ENCODE measurements at places on chromosomes 7 and 10.
A peak's percentile ranks its signal among the peaks of the same experiment; 100 is the strongest.

- peak; percentile 34 for DNase-seq
Measured at GRCh38 chr10:27658788-27659187, 86.8 kb downstream of the MKX start.

- DNase-seq = no peak
Measured at GRCh38 chr10:87799860-87800259, 18.2 kb downstream of the ATAD1 start.

- DNase-seq = no peak
Measured at GRCh38 chr7:25594728-25595127, 366.4 kb upstream of the NPVF start.

DNA sequence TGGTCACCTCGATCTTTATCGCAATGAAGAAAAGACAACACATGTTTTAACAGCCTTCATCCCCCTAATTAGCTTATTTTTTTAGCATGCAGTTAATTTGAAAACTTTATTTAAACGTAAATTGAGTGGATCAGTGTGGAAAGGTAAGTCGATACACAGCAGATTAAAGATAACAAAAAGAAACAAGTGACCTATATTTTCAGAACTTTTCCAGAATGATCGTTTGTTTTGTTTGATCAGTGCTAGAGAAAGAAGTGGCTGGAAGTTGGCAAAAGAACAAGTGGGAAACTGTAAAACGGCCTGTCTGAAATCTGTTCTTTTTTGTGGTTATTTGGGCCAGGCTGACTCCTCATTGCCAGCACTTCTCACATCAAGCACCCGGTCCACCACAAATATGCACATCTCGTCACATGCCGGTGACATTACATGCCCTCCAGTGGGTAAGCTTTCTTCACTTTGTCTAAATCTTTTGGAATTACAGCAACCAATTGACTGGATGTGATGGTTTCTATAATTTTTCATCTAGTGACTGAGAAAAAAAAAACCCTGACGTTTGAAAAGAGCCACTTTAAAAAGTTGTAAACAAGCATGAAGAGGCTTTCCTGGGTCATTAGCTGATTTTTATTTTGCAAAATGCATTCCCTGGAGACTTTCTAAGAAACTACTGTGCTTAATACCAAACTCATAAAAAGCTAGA is 33.2 kb downstream of the C7orf33 start:
- DNase-seq = no peak

DNA sequence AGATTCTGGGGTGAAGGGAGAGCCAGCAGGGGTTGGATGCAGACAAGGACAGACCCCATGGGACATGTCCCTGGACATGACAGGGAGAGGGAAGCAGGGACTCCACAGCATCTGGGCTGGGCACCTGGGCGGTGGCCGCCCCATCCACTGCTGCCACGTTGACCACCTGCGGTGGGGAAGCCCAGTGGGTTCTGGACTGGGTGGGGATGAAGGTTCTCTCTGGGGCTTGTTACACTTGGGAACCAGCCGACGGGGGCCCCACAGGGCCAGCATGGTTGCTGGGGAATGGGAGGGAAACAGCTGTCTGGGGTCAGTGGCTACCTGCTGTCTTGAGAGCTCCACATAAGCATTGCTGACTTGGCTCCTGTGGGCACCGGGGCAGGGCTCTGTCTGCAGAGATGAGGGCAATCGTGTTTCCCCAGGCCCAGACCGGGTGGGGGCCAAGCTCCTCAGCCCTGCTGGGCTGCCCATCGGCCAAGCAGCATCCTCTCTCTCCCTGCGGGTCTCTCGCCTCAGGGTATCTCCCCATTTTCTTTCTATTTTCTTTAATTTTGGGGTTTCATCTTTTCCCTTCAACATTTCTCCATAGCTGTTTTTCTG is 443.6 kb upstream of the PFKP start:
- no peak for DNase-seq

GRCh38 chr7:3404501-3404900 is 103.4 kb downstream of the SDK1 start:
- peak; percentile 2 for DNase-seq

- no peak for DNase-seq
Measured at GRCh38 chr7:924541-925231, 29.8 kb downstream of the ADAP1 start.

DNA sequence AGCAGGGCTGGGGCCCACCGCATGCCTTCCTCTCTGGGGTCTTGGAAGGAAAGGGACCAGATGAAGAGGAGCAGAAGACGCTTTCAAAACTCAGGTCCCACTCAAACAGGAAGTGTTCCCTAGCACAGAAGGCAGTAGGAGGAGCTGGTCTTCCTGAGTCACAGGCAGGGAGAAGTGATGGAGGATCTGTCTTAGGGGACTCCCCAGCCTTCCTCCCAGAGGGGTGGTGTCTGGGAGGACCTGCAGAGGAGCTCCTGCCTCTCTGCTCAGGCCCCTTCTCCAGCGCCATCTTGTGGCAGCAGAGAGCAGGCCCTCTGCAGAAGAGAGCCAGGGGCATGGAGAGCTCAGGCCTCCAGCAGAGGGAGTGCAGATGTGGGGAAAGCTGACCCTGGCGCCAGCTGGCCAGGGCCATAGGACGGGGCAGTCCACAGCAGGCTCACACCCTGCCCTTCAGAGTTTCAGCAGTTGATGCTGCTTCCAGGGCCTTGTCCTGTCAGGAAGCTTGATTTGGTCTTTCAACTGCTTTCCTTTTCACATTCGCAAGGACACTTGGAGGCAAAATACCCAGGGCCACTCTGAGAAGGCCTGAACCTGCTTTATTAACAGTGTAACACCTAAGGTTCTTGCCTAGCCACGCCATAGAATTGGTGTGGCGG is 62.2 kb upstream of the TARP start:
- peak; percentile 73 for DNase-seq

- no peak for DNase-seq
Measured at GRCh38 chr10:128814782-128815181, 652.3 kb upstream of the MGMT start.

DNA sequence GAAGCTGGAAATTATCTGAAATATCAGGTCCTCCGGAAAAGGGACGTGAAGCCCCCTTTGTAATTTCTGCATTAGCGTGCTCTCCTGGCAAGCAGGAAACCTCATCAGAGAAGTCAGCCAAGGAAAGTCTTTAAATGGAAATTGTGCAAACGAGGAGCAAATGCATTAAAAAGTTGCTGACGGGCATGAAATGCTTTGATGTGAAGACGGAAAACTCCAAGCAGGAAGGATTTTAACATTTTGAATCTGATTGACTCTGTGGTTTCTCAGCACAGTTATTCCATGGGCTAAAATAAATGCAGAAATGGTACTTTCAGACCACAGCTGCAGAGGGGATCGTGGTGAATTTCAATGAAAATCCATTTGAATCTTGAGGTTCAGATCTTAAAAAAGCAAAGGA is 167.8 kb downstream of the AHR start:
- no peak for DNase-seq

GRCh38 chr7:4006687-4007086 is 675.4 kb upstream of the FOXK1 start:
- DNase-seq = no peak

DNA sequence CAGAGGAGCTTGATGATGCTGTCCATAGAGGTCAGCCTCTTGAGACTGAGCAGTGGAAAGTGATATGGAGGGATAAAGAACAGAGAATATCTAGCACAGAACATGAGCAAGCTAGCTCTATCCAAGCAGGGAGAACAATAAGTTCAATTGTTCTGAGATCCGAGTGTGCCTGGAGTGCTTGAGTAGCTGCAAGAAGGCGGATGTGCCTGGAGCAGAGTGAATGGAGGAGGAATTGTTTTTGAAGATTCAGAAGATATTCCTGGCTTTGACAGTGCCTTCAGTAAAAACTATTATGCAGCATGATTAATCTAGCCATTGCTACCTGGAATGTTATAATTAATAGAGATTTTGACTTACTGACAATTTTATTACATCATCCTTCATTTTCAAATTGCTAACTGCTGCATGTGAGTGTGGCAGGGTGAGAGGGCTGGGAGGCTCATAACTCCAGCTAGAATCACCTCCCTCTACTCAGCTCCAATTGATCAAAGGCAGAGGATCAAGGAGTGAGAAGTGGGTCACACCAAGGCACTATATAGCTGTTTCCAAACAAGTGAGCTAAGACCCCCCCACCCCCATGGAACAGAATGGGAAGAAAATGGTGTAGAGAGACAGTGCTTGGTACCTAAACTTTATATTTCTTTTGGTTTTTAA is 302.8 kb downstream of the ADRA2A start:
- DNase-seq = no peak

GRCh38 chr10:84308021-84308420 is 20.4 kb upstream of the CCSER2 start:
- DNase-seq = no peak

DNA sequence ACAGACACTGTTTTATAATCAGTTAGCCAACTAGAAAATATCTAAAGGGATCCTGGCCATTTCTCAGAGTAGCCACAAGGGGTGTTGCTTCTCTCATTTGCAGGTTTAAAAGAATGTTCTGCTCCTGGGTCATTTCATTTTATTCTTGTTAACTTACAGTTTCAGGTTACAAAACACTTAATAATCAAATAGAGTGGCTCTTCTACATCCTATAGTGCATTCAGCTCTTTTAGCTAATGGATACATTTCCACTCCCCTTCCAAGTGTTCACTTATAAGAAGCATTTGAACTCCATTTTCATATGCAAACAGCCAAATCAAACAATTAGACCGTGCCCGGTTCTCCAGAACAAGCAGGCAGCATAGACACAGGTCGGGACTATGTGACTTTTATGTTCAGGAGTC is 117.5 kb downstream of the TRIL start:
- no peak for DNase-seq

DNA sequence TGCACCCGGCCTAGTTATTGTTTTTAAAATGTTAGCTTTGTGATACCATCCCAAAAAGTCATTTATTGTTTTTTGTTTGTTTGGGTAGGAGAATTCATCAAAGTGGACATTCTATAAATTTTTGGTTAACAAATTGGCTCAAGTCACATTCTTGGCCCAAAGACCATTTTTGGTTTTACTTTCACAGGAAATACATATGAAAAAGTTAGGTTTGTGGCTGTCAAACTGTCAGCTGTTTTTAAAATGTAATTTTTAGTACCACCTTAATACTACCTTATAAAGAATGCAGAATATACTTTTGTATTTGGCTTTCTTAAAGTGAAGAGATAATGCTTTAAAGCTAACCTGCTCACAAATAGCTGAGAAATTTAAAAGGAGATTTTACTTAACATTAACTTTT is 25.1 kb downstream of the TMEM168 start:
- DNase-seq = no peak

GRCh38 chr7:26369593-26369992 is 77.9 kb downstream of the SNX10 start:
- DNase-seq = peak; percentile 38

GRCh38 chr10:79061441-79062315 is 7.1 kb upstream of the ZMIZ1 start:
- no peak for DNase-seq

- peak; percentile 28 for DNase-seq
Measured at GRCh38 chr10:123027861-123028260, 19.1 kb downstream of the ACADSB start.

DNA sequence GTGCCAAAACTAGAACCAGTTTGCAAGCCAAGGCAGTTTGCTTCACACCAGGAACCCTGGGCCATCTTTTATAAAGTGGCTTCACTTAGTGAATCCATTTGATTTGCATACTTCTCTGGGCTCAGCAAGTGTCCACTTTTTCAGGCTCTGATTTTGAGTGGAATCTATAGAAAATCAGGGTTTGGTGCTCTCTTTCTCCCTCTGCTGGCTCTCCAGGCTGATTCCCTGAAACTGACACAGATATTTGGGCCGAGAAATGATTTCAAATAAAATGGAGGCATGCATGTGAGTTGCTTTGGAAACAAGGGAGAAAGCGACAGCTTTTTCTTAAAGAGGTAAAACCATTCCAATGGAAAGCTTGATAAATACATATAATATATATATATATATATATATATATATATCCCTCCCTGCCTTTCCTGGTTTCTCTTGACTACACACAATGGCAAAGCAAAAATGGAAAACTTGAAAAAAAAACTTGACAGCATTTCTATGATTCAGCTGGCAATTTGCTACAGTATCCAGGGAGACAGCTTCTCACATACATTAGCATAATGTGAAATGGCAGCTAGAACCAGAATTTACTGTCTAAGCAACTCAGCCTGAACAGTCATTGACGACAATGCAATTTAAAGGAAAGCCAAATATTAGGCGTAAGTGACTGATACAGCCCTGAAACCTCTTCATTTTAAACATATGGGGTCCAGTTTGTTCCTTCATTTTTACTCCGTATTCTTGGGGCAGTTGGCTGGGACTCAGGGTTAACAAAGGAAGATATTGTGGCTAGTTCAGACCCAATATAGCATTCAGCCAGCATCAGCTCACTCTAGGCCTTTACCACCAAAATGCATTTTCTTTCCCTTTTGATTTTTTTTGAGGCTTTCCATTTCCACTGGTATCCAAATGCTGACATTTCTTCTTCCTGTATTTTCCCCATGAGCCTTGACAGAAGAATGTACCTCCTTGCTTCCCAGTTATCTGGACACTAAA is 188.5 kb downstream of the TMEM178B start:
- no peak for DNase-seq

GRCh38 chr7:98617960-98618418 is 904 bp downstream of the NPTX2 start:
- DNase-seq = no peak

DNA sequence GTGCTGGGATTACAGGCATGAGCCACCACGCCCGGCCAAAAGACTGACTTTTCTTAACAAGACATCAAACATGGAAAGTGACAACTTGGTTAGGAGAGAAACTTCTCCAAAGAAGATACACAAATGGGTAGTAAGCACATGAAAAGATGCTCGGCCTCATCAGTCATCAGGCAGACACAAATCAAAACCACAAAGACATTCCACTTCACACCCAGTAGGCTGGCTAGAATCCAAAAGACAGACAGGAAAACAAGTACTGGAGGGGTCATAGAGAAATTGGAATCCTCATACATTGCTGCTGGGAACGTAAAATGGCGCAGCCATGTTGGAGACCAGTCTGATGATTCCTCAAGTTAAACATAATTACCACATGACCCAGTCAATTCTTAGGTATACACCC is 16.4 kb downstream of the SEPHS1 start:
- peak; percentile 26 for DNase-seq

GRCh38 chr7:55594414-55594813 is 22.1 kb upstream of the VOPP1 start:
- DNase-seq = no peak

- DNase-seq = no peak
Measured at GRCh38 chr7:36840904-36841303, 116.6 kb upstream of the AOAH start.

DNA sequence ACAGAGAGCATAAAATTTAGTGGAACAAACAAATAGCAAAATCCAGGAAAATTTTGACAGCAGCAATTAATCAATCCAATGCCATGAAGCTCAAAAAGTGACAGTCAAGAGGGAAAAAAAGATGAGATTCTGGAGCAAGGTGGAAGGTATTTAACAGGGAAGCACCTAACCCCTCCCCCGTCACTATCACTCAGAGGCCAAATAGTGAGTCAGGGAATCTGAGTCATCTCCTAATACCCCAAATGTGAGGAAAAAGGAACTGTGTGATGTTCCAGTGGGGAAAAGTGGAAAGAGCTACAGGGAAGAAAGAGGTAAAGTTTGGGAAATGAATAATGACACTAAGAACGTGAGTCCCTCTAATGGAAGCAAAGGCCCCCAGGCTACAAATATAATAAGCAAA is 113.2 kb upstream of the PHF14 start:
- DNase-seq = no peak
